Hematopoietic multipotent progenitor cell treated with erythropoietin and hydrocortisone succinate and interleukin-3 and kit ligand, for 15 days (in vitro differentiated cells): ENCODE measurements at places on chromosomes 5 and 9.

DNA sequence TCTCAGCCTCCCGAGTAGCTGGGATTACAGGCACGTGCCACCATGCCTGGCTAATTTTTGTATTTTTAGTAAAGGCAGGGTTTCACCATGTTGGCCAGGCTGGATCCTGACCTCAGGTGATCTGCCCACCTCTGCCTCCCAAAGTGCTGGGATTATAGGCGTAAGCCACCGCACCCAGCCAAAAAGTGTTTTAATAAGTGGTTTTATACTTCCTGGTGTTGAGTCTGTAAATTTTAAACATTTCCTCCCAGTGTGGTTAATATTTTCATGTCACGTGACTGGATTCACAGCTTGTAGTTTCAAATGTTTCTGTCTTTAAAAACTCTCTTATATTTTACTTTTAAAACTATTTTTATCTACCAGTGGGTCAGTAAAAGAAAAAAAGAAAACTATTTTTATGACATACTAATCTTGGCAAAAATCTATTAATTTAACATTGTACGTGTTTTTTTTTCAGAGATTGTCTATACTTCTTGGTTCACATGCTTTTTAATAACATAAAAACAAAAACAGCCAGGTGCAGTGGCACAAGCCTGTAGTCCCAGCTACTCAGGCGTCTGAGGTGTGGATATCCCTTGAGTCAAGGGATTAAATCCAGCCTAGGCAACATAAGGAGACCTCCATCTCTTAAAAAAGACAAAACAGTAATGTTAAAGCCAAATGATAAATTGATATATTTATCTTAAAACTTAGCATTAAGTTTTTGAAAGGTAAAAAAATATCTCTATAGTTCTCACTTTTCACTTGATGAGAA is 117.1 kb downstream of the DMXL1 start:
- DNase-seq, result no peak

DNA sequence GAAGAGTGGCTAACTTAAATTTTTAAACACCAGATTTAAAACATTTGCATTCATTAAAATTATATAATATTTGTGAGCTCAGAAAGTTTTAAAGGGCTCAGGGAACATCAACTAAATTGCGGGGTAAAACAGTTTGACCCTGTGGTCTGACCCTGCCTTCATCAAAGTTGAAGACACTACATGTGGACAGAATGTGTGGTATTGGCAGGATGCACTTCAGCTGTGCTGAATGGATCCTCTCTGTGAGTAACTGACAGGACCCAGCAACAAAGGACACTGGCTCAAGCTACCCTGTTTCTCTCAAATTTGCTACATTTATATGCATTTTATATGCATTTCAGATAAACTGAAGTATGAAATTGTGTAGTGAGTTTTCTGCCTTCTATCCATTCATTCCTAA is 288.5 kb downstream of the ZNF608 start:
- no peak for DNase-seq

- DNase-seq, result no peak
Measured at GRCh38 chr5:132010989-132011621, 353 bp downstream of the ACSL6 start.

DNA sequence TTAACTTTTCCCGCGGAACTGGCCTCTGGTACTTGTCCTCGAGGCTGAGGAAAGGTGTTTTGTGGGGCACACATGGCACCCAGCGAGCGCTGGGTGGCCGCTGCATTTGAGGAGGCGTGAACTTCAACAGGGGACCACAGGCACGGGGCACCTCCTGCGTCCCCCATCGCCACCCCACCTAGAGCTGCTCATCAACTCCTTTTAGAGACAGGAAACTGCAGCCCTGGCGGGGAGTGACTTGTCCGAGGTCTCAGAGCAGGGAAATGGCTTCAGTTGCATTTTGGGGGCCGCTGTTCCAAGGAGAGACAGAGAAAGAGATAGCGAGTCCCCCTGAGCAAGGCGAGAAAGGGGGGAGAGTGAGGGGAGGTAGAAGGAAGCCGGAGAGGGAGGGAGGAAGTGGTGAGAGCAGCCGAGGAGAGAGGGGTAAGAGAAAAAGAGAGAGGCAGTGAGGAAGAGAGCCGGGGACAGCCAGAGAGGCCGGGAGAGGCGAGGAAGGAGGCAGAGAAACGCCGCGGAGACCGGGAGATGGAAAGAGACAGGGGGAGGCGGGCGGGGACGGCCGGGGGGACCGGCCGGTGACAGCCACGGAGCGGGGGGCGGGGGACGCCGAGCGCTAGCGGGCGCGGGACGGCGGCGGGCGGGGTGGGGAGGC is 12.5 kb upstream of the LHX2 start:
- no peak for DNase-seq

DNA sequence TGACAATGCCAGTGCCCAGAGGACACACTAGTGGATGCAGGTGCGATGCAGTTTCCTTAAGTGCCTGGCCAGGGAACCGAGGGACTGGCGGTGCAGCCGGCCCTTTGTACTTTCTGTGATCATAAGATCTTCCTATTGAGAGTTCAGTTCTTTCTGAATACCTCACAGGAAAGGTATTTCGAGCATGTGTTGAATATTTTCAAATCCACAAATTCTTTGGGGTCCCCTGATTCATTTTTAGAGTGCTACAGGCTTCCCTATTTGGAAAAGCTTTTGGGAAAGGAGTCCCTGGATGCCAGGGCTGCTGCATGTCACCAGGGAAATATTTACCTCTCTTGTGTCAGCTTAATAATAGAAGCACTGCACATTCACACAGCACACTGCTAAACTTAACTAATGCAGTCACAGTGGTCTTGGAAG is 281.5 kb downstream of the GADD45G start:
- DNase-seq, result no peak
